GOT3 (cell line): ENCODE measurements at places on chromosomes 7 and 10.

GRCh38 chr7:121547544-121548092 lies 151.5 kb upstream of the FAM3C start:
- DNase-seq = no peak

GRCh38 chr7:105473163-105473562 lies 48.9 kb downstream of the PUS7 start:
- DNase-seq = no peak

DNA sequence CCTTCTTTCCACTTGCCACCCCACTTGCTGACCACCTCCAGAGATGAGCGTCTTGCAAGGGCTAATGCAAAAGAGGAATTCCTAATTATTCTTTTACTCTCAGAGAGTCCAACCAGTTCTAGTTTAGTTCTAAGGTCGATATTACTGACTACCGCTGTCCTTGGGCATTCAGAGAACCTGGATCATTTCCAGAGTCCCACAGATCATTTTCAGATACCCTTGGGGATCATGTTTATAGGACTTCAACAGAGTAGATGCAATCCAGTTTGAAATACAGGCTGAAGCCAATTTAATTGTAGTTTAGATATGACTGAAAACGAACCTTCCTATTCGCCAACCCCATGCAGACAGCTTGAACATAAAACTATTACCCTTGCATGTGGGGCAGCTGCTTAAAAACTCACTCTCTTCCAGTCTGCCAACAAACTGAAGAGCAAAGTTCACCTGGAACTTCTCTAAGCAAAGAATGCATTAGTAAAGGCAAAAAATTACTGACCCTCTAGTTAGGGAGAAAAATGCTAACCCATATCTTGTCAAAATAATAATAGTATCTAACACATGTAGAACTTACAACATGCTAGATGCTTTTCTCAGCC lies 22.4 kb downstream of the CFAP69 start:
- no peak for DNase-seq

GRCh38 chr10:95458014-95458413 lies 103.2 kb downstream of the SORBS1 start:
- no peak for DNase-seq

- no peak for DNase-seq
These were observed 52.3 kb upstream of the WAC start for GRCh38 chr10:28480628-28480965.

GRCh38 chr10:72263613-72264241 lies 10.0 kb upstream of the DDIT4 start:
- no peak for DNase-seq

- DNase-seq = no peak
These were observed 53.2 kb downstream of the GAD2 start for GRCh38 chr10:26269754-26270153.

- DNase-seq = peak; percentile 32
These were observed 164.0 kb downstream of the FANK1 start for GRCh38 chr10:126060261-126060931.

DNA sequence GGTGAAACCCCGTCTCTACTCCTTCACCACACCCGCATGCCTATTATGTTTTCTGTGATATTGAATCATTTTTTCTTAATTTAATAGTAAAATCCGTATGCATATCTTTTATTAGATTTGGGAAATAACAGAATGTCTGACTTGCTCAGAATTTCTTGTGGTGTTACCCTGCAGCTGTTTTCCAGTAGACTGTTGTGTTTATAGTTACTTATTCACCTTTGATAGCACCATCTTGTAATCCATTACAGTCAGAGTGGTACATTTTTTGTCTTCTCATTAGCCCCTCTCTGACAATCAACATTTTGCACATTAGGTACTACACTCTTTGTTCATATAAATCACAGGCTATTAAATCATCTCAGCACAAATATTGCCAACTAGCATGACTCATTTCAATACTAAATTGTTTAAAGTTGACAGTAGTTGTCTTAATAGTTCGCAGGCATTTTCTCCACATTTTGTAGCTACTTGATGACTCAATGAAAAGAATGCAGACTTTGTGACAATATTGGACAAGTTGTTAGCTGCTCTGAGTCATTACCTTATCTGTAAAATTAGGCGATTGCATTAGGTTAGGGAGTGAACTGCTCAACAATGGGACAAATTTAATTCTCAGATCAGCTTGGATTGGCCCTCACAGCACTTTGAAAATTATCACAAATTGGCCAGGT lies 17.8 kb upstream of the SLC16A12 start:
- no peak for DNase-seq

DNA sequence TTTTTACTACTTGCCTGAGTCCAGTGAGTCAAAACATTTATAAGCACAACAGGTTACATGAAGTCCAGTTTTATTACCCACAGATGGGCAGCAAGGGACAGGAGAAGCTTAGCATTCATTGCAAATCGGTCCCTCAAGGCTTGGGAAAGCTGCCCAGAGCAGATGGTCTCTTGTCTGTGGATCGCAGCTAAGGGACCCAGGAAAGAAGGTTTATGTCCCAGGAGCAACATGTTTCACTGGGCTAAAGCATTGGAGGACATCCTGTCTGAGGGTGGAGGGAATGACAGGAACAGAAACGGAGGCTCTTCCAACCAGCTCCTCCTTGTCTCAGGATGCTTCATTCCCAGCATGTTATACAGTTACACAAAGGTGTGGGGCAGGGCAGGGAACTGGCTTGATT lies 39.3 kb downstream of the TRIM24 start:
- no peak for DNase-seq

DNA sequence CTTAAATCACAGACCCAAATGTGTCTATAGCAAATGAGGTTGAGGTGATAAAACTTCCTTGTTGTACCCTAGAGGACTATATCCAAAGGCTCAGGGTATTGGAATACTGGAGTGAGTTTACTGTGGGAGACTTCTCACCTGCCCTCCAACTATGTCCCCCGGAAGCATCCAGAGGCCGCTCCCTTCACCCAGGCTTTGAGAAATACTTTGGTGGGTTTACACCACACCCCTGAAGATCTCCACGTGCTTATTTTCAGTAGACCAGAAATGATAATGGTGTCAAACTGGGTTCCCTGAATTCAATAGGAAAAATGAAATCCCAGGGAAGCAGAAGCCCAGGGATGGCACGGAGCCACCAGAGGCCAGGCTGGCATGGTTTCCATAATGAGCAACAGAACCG lies 31.3 kb upstream of the NANOS1 start:
- DNase-seq = no peak

GRCh38 chr7:81433206-81433605 lies 336.6 kb downstream of the HGF start:
- no peak for DNase-seq

GRCh38 chr10:133144771-133145170 lies 15.2 kb upstream of the KNDC1 start:
- no peak for DNase-seq

GRCh38 chr7:9453521-9453920 lies 1020.1 kb downstream of the NXPH1 start:
- DNase-seq = no peak

GRCh38 chr7:101258243-101258731 lies 13.4 kb upstream of the FIS1 start:
- no peak for DNase-seq

DNA sequence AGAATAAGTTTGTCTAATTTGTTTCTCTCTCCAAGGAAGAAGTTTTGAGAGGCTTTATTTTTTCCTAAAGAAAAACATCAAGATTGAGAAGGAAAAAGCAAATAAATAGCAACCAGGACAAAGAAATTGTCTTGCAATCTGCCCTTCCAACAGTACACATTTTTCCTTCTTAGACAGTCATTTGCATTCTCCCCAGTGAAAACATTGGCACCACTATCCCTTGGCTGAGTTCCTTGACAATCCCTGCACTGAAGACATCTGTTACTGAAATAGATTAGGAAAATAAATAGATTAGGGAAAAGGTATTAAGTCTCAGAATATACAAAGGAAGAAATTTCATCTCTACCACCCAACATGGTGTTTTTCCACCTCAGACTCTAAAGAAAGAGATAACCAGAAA lies 12.2 kb upstream of the TMEM243 start:
- DNase-seq = no peak

- no peak for DNase-seq
These were observed 2.1 kb upstream of the GIGYF1 start for GRCh38 chr7:100696123-100696521.

DNA sequence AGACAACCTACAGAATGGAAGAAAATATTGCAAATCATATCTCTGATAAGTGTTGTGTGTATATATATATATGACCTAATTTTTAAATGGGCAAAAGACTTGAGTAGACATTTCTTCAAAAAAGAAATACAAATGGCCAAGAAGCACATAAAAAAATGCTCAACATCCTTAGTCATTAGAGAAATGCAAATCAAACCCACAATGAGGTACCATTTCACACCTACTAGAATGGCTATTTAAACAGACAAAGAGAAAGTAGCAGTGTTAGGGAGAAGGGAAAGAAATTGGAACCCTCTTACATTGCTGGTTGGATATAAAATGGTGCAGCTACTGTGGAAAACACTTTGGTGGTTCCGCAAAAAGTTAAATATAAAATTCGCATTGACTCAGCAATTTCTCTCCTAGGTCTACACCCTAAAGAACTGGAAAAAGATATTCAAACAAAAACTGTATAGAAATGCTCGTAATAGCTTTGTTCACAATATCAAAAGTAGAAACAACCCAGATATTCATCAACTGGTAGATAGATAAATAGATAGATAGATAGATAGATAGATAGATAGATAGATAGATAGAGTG lies 16.3 kb downstream of the ACSL5 start:
- no peak for DNase-seq

DNA sequence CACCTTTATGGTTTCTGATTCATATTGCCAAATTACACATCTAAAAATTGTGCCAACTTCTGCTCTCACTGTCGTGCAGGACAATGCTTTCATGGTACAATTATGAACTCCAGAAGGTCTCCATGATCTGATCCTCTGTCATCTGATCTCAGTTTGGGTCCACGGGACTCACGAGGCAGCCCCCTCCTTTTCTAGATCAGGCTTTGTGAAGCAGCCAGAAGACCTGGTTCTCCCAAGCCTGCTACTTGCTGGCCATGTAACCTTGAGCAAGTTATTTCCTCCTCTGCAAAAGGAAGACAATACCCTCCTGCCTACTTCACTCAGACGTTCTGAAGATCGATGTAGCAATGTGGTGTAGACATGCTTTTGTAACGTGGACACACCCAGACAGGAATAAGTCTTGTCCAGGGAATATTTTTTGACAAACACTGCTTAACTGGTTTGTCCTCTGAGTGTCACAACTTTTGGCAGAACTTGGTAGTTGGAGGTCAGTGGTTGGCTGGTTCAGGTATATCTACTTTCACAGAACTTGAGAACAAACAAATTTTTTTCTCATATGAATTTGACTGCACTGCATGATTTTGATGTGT lies 19.6 kb downstream of the CALML3 start:
- DNase-seq = no peak

DNA sequence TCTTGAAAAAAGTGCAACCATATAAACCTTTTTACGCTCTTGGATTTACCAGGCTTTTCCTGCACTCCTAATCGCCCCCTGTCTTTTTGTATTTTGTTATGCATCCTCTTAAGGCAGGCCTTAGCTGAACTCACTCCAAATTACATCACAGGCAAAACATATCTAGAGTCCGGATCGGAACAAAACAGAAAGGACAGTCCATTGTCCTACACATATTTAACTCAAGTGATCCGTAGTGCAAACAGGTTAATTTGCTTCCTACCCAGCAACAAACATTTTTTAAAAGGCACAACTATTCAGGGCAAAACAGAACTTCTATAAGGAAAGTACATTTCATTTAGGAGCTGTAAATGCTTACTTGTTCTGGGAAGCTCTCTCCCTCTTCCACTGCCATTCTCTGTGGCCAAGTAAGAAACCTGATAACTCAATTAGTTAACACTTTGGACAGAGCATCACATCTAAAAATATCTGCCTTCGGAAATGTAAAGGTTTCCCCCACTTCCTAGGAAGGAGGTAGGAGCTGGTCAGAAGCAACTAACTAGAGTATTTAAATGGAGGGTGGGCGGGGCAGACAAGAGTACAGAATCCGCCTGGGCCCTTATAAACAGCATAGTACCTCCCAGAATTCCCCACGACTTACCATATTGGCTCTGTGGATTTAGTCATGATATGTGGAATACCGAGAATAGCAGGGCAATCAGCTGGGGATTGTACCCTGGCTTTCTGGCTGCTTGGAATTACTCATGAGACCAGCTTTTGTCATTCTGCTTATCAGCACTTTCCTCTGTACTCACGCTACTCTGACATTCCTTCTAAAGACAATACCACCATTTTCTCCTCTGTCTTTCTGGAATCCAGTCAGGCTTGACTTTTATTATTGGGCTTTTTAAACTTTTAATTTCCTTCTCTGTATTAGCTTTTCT lies 89.5 kb downstream of the ANK3 start:
- DNase-seq = no peak

DNA sequence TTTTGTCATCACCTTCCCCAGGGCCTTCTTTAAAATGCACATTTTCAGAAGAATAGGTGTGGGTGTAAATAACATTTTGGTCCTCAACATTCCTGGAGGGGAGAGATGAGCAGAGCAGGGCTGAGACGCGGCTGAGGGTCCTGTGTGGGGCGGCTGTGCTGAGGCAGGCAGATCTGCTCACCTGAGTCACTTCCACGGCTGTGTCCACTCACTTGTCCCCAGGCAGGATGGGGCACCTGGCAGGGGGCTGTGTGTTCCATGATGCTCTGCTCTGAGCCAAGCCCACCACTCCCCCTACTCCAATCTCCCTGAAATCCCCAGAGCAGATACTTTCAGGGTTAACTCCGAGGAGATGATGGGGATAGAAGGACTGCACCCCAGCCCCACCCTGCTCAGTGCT lies 93.8 kb downstream of the GLRX3 start:
- DNase-seq = no peak

DNA sequence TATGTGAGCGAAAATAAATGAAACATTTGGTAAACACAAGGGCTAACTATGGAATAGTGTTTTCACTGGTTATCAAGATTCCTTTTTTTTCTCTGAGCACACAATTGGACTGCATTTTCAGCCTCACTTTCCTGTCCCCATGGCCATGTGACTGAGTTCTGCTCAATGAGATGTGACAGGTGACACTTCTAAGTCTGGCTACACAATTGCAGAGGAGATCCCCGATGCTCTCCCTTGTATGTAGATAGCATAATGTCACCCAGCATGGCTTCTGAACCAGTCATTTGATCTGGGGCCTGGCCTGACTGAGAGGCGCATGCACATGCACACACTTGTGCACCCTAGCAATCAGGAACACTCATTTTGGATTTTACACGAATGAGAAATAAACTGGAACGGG lies 581.8 kb downstream of the GRID1 start:
- no peak for DNase-seq

DNA sequence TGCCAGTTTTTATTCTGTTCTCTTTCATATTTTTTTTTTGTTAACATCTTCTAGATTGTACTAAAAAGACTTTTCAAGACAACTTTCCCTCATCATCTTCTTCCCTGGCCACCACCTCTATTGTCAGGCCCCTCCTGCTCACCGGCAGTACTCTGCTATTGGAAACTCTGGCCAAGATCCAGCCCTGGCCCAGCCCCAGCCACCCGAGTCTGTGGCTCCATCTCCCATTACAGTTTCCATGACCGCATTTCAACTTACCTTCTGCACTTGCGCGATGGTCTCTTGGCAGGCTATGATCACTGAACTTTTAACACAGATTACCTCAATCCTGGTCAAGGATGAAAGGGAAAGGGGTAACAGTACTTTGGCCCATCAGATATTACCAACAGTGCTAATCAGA lies 137.7 kb upstream of the POM121L12 start:
- no peak for DNase-seq
